Stimulated activated CD4-positive, alpha-beta T cell treated with anti-CD3 and anti-CD28 coated beads, TNF-alpha, amount 100 ng/mL, for 4 hours (primary cell): ENCODE measurements at places on chromosomes 2 and 18.

DNA sequence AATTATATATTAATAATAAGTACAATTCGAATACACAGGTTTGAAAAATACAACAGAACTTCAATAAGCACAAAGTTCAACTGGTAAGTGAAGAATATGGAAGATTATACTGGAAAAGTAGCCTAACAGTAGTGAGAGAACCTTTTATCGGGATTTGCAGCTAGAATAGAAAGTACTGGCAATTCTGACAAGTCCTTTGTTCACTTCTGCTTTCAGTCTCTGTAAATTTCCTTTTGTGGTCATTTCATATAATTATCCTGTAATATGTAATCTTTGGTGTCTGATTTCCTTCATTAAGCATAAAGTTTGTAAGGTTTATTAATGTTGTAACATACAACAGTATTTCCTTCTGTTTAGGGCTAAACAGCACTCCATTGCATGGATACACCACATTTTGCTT, 67.2 kb downstream of the CUL3 start:
- DNase-seq: no peak

DNA sequence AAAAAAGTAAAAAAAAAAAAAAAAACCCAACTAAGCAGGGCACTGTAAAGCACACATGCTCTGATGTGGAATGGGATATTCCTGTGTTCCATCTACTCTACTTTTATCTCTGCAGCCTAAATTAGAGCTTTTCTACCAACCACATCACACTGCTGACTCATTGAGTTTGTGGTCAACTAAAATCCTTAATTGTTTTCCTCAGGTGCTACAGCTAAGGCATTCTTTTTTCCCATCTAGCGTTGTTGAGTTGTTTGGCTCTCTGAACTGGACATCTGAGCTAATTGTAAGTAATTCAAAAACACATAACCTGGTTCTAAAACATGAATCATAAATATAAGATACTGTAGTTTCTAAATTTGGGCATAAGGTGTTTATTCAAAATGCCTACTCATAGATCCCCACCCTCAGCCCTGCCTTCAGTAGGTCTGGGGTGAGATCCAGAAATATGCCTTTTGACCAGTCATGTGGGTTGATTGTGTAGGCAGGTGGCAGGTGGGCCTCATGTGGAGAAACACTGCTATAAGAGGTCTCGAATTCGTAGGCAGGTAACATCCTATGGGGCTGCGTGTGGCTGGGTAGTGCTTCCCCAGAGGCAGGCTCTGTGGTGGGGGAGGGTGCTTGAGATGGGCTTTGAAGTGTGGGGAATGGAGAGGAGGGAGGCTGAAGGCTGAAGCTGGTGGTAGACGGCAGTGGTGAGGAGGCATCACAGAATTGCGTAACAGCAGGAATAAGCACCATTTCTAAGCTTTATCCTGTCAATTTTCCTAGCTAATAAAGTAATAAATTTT, 27.2 kb downstream of the ANKRD29 start:
- no peak for DNase-seq

- DNase-seq: no peak
Observed at GRCh38 chr2:201220102-201220570, 37.2 kb downstream of the CASP10 start.

GRCh38 chr2:160334028-160334741, 134.1 kb upstream of the ITGB6 start:
- DNase-seq: no peak

- DNase-seq: no peak
Observed at GRCh38 chr2:69639266-69639665, 4.3 kb downstream of the AAK1 start.

GRCh38 chr2:7015007-7015950, 98.1 kb downstream of the RNF144A start:
- DNase-seq: no peak

- DNase-seq: no peak
Observed at GRCh38 chr2:231732604-231733003, 24.3 kb downstream of the PTMA start.

DNA sequence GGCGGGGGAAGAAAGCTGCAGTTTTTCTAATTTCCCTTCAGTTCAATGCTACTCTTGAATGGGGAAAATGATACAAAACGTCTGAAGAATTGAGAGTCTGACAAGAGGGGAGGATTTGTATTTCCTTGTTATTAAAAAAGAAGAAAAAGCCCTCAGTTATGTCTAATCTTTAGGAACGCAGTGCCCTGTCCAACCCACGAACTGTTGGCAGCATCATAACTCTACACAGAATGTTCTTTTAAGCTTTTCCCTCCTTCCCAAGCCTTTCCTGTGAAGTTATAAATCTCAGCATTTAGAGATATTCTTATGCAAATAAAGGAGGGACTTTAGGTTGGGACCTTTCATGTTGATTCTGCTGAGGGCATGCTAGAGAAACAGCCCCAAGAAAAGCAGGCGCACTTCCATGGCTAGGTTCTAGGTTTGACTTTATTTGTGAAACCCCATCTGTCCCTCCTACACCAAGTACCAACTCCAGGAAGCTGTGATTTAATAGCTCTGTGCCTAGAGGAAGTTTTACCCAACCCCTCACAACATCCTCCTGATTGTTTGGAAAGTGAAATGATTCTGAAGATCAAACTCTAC, 288.6 kb downstream of the SETBP1 start:
- DNase-seq: no peak

DNA sequence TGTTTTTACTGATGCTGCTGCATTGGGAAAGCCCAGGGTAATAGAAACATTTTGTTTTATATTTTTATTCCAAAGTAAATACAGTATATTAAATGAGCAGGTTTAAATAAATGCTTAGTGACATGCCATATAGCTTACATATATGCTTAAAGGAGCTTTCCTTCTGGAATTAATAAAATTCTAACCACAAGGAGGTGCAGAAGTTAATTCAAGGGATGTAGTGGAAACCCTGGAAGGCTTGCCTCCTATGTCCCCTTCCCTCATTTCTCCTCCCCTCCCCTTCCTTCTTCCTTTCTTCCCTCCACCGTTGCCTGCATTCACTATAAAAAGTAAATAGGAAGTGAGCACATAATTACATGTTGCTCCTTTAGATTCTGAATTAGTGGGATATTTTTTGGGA, 96.3 kb downstream of the UBE2E3 start:
- DNase-seq: no peak

DNA sequence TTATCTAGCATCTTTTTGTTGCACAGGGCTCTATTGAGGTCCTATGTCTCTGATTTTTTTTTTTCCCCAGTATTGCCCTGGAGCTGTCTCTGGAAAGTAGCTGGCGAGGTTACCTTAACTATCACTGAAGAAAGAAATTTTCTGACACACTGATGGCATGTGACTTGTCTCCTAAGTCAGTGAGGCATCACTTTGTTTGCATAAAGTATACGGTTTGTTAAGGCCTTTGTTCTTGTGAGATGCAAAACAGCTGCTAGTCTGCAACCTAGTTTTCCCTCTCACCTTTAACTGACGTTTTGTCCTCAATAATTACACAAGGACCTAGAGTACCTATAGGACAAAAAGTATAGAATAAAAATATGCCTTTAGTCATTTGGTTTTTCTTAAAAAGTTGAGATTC, 41.8 kb downstream of the UBXN4 start:
- DNase-seq: no peak

GRCh38 chr2:133086176-133086575, 416.2 kb upstream of the LYPD1 start:
- no peak for DNase-seq

GRCh38 chr2:130846686-130847375, 10.1 kb downstream of the ARHGEF4 start:
- no peak for DNase-seq

- no peak for DNase-seq
Observed at GRCh38 chr18:21914739-21915319, 174.2 kb downstream of the MIB1 start.

DNA sequence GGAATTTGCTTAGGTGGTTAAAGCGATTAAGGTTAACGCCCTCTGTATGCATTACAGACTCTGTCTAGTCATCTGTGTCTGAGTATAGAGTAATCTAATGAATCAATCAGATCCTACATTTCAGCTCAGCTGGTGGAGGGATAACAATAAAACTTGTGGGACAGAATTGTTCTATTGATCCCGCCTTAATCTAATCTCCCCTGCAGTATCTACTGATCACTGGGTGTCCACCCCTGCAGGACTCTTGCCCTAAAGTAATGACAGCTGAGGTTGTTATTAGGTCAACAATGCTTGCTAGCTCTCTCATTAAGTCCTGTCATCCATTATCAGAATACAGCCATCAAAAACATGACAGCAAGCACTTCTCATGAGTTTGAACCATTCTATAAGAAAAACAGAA, 462.6 kb upstream of the TMEFF2 start:
- no peak for DNase-seq

DNA sequence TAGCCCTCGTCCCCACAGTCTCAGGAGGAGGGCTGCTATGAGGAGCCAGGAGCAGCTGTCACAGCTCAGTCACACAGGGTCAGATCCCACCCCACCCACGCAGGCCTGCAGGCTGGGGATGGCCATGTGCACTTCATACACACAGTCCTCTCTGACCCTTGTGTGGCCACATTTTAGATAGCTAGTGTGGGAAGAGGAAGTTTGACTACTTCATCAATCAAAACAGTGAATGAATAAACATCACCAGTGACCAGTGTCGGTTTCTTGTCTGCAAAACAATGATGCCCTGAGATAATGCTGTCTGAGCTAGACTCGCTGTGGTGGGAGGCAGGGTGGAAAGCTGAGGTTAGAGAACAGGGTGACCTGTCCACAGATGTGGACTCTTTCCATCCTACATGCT, 107.1 kb downstream of the PIEZO2 start:
- no peak for DNase-seq

DNA sequence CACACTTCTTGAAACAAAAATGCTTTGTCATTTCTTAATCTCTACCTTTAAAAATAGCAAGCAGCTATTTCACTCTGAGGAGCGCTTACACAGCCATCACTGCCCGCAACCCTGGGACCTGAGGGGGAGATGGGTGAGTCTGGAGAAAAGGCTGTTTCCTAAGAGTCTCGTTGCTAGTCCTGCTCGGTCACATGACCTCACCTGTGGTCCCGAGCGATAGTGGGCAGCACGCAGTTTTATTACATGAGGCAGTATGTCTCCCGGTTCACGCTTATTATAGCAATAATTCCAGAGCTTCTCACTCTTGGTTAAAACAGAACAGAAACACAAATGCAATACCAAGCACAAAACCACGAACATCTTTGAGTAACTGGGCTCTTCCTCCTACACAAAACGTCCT, 105.3 kb downstream of the ZNF516 start:
- no peak for DNase-seq
